ENCODE measurements at places on chromosomes 1 and 21.

DNA sequence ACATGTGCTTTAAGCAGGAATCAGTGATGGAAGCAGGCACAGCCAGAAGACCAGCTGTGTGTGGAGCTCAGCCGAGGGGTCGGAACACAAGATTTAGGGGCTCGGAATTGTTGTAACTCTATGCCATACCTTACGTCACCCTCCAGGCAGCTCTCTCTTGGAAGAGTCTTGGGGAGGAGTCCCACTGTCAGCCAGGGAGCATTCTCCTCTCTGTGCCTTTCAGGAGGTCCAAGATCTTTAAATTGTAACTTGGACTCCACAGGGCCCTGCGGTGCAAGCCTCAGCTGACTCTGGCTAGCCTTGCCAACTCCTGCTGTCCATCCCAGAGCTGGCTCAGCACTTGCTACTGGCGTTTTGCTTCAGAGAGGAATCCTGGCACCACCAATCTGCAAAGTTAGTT lies 26.4 kb upstream of the ROR1 start:
- no peak for DNase-seq

GRCh38 chr1:68168545-68169171 lies 63.7 kb downstream of the WLS start:
- no peak for DNase-seq

- no peak for DNase-seq
These were observed 36.0 kb downstream of the FABP3 start for GRCh38 chr1:31336687-31337467.

GRCh38 chr1:60765204-60765603 lies 317.2 kb upstream of the NFIA start:
- DNase-seq: no peak

GRCh38 chr1:93450321-93450720 lies 2.4 kb downstream of the FNBP1L start:
- DNase-seq: no peak

- no peak for DNase-seq
These were observed 2.5 kb downstream of the WDR77 start for GRCh38 chr1:111446546-111446945.

DNA sequence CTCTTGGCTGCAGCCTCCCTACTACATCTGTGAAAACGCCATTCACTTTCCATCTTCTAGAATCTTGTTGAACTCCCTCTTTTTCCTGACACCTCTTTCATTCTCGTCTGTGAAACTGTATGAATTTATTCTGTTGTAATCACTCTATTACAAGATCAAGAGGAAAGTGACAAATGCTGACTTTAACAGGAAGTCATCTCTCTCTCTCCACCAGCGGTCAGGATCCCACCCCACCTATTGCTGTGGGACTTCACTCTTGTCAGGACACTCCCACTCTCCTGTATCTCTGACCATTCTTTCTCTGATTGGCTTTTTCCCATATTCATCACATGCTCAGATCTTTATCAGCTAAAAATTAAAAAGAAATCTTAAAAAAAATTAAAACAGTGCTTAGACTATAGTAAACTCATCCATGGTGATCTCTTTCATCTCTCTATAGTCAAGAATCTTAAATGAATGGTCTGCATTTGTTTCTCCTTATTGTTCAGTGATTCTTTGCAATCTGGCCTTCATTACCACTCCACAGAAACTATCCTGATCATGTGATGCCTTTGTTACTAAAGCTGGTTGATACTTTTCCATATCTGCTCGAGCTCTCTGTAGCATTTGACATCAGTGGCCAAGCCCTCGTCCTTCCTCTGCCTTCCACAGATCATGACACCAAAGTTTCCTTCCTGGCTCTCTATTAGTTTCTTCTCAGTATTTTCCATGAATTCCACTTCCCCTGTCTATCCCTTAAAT lies 113.6 kb downstream of the UCHL5 start:
- no peak for DNase-seq

- no peak for DNase-seq
These were observed 237.6 kb upstream of the DUSP10 start for GRCh38 chr1:221979444-221980032.

GRCh38 chr1:107964336-107965109 lies 457 bp downstream of the VAV3 start:
- peak; percentile 26 for DNase-seq

DNA sequence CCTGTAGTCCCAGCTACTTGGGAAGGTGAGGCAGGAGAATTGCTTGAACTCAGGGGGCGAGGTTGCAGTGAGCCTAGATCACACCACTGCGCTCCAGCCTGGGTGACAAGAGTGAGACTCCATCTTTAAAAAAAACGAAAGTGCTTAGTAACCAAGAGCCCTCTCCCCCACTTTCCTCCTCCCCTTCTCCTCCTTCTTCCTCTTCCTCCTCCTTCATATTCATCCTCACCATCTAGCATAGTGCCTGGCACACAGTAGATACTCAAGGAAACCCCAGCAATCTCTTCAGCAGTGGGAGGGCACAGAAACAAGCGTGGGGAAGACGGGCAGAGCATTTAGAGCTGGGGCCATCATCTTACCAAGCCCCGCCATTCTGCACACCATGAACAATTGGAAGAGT lies 119.4 kb upstream of the SLC45A1 start:
- no peak for DNase-seq
